NCI-H2029 treated with DMSO at 0.1 percent for 48 hours (cell line): ENCODE measurements at places on chromosomes 7 and 10.

DNA sequence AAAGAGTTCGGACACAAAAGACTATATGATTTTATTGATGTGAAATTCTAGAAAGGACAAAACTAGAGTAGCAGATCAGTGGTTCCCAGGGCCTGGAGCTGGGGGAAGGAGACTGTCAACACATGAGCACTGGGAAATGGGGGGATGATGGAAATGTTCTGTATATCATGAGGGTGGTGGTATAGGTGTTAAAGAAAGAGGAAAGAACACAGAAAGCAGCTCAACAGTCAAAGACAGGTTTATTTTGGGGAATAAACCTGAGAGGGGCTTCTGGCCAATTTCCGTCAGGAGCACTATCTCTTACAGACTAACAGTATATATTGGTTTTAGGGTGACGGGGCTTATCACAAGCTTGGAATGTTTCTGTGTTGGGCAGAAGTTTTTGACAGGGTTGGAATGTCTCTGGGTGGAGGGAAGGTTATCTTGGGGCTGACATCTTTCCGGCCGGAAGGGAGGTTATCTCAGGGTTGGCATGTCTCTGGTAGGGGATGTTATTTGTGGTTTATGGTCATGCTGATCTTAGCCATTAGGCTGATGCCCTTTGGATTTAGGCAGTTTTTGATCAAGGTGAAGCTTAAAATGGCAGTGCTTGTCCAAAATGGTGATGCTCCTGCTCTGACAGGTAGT, 254.6 kb upstream of the NRP1 start:
- no peak for DNase-seq

GRCh38 chr10:128894641-128895040, 572.4 kb upstream of the MGMT start:
- no peak for DNase-seq

- no peak for DNase-seq
Observed at GRCh38 chr7:68166525-68166924, 1169.9 kb downstream of the TYW1 start.

- DNase-seq, result no peak
Observed at GRCh38 chr10:10533437-10533836, 484.2 kb upstream of the CELF2 start.

DNA sequence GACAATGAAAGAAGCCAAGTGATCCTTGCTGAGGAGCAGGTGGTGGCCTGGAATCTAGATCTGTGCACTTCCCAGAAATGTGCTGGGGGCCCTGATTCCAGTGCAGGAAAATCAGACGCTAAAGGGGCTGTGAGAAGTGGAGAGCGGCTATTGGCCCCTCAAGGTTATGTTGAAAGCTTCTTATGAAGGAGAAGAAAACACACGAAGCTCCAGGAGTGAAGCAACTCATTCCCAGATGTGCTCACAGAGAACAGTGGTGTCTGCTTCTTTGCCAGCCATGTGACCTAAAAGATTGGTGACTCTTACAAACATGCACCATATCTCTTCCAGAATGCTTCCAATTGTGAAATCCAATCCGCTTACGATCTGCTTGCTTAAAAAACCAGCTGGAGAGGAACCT, 679.3 kb upstream of the IGFBP3 start:
- no peak for DNase-seq

- no peak for DNase-seq
Observed at GRCh38 chr7:45162311-45162845, 4.8 kb downstream of the RAMP3 start.

DNA sequence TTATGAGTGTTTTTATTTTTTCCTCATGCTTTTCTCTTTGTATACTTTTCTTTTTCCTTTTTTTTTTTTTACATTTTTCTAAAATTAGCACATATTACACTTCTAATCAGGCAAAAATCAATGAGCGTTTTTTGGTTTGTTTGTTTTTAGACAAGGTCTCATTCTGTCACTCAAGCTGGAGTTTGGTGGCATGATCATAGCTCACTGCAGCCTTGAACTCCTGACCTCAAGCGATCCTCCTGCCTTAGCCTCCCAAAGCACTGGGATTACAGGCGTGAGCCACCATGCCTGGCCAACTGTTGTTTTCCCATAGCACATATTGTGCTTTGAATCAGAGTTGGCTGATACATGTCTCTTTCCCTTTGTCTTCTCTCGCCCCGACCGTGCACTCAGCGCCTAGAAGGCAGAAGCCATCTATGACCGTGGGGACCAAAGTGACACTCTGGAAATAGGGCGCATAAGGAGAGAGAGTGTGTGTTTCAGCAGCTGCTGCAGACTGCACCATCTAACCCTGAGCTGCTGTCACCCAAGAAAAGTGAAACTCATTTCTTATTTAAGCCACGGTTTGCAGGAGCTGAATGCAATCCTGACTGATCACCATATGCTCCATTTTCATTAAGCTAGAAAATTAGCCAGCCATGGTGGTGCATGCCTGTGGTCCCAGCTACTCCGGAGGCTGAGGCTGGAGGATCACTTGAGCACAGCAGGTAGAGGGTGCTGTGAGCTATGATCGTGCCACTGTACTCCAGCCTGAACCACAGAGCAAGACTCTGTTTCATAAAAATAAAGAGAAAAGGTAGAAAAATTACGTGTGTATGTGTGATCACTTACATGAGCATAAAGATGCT, 41.4 kb upstream of the GTF2I start:
- DNase-seq, result no peak

DNA sequence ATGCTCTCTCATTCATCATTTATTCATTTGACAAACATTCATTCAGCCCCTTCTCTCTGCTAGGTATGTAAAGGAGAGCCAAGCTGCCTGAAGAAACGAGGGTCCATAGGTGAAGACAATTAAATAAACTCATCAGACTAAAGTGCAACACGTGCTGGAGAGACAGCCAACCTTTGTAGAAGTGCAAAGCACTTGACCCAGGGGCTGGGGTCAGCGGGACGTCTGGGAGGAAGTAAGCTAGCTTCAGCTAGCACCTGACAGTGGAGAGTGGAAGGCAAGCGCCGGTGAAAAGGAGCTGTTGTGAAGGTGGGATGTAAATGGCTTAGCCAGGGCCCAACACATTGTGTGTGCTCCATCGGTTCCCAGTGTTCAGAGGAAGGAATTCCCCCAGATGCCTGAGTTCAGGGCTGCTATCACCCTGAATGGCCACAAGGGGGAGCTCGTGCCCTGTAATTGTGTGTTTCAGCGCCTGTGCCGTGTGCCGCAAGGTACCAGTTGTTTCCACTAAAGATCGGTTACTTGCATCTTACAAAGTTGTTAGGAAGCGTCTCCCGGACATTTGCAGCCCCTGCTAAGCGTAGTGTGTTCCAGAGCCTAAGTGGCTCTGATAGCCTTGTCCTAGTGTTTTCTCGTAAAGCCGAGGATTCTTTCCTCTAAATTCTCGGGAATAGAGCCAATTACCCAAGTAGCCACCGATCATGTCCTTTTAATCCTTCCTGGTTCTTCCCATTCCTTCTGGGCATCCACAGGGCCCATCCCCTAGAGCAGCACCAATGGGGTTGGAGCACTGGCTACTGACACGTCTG, 30.6 kb downstream of the TLX1 start:
- DNase-seq, result peak; percentile 33

DNA sequence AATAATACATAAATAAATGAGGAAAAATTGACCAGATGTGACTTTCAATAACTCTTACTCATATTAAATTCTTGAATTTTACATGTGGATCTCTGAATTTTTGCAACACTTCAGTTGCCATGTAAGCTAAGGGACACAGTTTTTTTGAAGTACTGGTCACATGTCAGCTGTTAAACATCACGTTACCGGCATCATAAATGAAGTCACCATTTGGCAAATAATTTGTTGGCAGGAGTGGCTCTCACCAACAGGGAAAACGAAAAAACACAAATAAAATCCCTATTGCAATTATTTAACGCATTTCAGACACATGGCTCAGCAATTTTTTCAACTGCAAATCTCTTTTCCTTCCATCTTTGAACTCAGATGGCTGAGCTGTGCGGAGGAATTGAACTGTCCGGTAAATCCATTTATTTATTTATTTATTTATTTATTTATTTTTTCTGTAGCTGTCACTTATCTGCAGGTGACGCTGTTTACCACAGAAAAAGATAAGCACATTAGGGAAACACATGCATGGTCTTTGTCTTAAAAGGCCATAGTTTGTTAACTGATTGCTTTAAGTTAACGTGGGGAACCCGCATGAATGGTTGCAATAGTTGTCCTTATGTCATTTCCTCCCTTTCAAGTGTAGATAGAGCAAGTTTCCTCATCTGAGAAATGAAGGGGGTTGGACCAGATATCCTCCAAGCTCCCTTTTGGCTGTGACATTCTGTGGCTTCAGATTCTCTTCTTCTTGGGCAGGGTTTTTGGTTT, 64.7 kb upstream of the JAZF1 start:
- peak; percentile 19 for DNase-seq

DNA sequence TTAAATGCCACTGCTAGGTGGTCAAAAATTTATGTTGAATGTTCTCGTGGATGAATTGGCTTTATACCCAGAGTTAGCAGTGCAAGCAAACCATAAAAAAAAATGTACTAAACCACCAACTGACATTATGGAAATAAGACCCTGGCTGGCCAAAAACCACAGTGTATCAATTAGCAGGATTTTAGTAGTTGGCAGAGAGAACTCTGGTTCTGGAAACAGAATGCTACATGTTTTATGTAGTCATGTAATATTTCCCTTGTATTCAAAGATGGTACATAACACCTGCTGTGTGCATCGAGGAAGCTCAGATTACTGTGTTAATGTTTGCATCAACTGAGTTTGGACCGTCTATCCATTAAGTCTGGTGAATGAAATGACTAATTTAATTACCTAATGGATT, 618.5 kb downstream of the CCSER2 start:
- DNase-seq, result peak; percentile 63

- no peak for DNase-seq
Observed at GRCh38 chr7:141436575-141437075, 114.6 kb upstream of the AGK start.

DNA sequence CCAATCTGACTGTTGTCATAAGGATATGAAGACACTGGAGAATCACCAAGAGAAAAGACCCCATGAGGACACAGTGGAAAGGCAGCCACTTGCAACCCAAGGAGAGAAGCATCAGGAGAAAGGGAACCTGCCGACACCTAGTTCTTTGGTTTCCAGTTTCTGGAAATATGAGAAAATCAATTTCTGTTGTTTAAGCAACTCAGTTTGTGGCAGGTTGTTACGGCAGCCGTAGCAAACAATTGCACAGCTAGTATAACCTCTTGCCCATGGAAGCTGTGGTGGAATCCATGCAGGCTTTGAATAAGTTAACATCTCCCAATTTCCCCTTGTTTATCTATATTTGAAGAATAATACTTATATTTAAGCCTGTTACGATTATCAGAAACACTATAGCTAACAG, 1103.0 kb upstream of the PHF14 start:
- DNase-seq, result no peak

DNA sequence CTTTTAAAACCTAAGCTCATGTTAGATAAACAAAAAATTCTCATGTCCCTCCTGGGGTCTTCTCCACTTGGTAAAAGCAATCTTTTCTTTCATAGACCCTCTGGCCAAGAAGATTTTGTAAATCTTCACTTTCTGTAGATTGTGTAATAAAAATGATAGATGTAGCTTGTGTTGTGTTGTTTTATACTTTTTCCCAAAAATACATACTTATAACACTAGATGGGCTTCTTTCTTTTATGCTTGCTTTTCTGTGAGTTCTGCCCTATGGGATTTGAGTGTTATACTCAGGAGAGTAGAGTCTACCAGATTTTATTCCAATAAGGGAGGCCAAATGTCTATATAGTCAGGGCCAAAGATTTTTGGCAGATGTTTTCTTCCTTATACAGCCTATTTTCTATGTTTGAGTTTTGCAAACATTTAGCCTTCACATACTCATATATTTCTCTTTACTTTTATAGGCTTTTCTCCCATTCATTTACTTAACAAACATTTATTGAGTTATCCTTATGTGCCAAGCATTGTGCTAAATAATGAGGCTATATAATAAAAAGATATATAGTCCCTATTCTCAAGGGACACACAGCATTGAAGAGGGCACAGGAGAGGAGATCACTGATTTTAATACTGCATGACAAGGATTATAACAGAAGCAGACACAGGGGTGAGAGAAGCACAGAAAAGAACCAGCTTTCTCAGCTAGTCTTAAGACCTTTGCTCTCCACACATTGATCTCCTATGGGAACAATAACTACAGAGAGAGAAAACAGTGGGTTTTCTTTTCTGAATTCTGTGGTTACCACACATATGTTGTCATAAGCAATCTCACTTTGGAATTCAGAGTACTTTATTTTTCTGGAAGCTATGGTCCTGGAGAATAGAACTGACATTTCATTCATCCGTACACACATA, 58.0 kb upstream of the PNLIP start:
- DNase-seq, result no peak

- no peak for DNase-seq
Observed at GRCh38 chr7:8111282-8111960, 142.8 kb downstream of the GLCCI1 start.

DNA sequence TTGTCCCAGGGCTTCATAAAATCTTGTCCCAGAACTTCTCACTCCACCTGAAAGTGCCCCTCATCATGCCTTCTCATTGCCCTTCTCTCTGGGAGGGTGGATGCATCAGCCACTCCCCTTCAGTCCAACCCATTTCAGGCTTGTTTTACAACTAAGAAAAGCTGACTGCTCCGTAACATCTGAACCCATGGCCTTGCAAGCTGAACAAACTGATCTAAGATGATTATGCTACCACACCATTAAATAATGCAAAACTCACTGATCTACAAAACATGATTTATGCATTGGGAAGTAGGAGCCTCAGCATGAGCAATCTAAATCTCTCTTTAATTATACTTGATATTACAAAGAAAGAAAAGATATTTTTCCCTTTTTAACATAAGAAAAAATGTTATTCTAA, 34.8 kb downstream of the TFPI2 start:
- no peak for DNase-seq

DNA sequence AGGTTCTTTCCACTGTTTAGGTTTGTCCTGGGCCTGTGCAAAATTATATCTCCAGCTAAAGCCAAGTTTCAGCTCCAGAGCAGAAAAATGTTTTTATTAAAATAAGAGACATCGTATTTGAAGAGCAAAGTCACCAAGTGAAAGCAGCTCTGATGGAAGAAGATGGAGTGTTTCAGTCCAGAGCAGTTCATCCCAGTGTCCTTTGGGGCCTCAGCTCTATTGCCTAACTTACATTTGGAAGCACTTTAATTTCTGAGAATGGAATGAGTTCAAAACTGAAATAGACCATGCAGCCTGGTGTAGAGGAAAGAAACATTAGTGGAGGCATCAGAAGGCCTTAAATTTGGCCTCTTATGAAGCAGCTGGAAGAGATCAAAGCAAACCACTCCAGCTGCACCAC, 545.2 kb downstream of the SORCS1 start:
- no peak for DNase-seq

DNA sequence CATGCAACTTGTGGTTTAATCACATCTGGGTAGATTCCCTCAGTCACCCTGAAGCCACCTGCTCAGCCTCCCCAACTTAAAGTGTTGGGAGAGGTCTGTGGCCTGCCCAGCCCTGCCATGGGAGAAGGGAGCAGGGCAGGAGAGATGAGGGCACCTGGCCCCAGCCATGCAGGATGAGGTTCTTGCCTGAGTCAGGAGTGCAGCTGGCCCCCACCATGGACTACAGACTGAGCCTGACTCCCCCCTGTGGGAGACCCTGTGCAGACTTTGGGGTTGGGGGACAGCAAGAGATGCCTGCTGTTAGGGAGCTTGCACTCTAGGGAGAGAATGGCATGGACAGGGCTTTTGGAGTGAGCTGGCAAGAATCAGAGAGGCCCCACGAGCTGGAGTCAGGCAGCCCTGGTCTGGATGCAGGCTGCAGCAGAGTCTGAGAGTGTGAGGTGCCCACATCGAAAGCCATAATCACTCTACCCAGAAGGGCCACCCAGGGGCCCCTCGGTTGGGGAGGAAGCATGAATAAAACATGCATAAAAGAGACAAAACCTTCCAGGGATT, 34.7 kb upstream of the DPYSL4 start:
- DNase-seq, result no peak

- no peak for DNase-seq
Observed at GRCh38 chr10:108850138-108850854, 1073.0 kb downstream of the XPNPEP1 start.
